ENCODE measurements at places on chromosomes 13 and 19. TPM values are rescaled to one million over a fixed set of nuclear protein-coding genes. Genes with fewer than 3 reads are reported as not detected.

GNG7 gene
- 11.1 TPM for total RNA-seq

GRCh38 chr13:93290503-93290902 lies 63.9 kb downstream of the GPC6 start:
- DNase-seq = no peak

GRCh38 chr13:96221471-96221870 lies 131.6 kb downstream of the HS6ST3 start:
- DNase-seq = no peak

CYP4F12 gene
- 29.5 TPM for total RNA-seq

ZNF563 gene
- total RNA-seq = 8.1 TPM

GRCh38 chr13:36154567-36155291 lies 23.5 kb upstream of the DCLK1 start:
- DNase-seq = no peak

DNA sequence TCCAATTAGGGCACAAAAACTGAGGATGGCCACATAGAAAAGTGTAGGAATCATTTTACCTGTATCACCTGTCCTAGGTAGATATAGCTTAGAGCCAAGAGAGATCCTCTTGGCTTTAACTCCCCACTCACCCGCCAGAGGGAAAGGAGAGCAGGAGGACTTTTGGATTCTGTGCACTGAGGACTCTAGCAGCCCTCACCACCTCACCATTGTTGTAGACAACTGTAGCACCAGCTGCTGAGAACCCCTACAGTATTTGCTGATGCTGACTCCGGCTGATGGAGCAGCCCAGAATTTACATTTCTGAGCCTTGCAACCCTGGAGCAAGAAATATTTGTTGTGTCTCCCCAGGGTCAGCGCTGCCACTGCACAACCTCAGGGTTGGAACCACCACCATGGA lies 2044.4 kb downstream of the OLFM4 start:
- DNase-seq = no peak

GRCh38 chr19:49850487-49851342 lies at the start of gene PTOV1:
PTOV1 (plus strand) TSS chr19:49851159.
- DNase-seq = peak; percentile 92

PRTN3 gene
- 2.9 TPM for total RNA-seq

- DNase-seq = peak; percentile 67
Observed at GRCh38 chr19:40612831-40613689, 11.9 kb downstream of the LTBP4 start.

DNA sequence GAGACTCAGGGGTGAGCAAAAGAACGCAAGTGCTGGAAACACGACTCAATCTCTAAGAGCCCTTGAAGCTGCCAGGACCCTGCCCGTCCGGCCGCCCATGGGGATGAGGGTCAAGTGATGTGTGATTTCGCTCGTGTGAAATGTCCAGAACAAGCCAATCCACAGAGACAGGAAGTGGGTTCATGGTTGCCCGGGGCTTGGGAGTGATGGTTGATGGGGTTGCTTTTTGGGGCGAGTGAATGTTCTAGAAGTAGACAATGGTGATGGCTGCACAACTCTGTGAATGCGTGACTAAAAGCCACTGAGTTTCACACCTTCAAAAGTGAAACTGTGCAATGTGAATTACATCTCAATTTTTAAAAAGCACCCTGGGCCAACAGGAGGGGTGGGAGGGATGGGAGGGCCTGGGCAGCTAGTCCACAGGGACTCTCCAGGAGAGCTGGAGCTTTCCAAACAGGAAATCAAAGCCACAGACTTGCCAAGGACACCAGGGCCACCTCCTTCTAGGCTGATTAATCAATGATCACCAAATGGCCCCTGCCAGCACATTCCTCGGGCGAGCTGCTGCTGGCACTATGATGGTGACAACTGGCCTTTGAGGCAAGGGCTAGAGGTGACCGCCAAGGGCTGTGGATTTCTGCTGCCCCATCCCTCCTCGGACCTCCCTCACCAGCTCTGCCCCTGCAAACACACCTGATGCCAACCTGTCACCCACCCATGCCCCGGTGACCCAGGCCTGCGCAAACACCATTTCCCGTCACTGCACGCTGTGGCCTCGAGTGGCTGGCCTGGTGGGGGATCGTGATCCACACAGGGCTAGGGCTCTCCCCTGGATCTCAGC lies 14.0 kb downstream of the DPP9 start:
- DNase-seq = no peak

GRCh38 chr13:42652642-42653415 lies 78.9 kb downstream of the TNFSF11 start:
- DNase-seq = no peak

DNA sequence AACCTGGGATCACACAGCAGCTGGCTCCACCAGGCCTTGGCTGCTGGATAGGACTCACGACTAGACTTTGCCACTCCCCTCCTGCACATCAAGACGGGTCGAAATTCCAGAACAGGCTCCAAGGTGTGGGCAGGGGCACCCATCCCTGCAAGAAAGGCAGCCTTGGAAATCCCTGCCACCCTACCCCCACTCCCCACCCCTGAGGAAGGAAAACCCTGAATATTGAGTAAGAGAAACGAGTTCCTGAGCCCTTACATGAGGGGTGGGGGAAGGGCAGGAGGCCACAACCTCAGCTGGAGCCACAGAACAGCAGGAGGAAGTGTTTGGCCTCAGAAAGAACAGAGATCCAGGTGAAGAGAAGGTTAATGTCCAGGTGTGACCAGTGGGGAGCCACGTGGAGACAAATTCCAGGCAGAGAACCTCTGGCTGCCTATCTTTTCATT lies 20.1 kb downstream of the DEDD2 start:
- no peak for DNase-seq

DNA sequence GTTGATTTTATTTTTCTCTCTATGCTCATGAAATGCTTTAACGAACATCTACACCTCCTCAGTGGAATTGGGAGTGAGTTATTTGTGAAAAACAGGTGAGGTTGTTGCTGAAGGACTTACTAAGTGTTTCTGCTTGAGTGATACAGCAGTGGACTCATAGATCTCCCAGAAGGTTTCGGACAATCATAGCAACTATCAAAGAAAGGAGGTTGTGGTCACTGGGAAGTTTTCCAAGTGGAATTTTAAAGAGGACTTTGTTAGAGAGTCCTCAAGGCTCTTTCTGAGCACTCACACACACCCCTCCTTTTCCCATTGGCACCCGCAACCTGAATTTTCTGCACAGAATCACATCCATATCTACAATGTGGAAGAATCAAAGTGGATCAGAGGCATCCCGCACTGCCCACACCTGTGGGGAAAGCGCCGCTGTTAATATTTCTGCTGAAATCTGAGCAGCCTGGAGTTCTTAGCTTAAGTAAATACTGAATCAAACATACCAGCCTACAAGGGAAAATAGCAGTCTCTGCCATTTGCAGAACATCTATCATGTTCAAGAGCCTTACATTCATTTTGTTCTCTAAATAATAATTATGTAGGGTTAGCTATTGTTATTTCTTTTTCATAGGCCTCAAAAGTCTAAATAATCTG lies 719.4 kb downstream of the DIAPH3 start:
- DNase-seq = no peak

NEK5 gene
- 4.7 TPM for total RNA-seq

- DNase-seq = no peak
Observed at GRCh38 chr13:88622362-88622973, 951.3 kb downstream of the SLITRK5 start.

DNA sequence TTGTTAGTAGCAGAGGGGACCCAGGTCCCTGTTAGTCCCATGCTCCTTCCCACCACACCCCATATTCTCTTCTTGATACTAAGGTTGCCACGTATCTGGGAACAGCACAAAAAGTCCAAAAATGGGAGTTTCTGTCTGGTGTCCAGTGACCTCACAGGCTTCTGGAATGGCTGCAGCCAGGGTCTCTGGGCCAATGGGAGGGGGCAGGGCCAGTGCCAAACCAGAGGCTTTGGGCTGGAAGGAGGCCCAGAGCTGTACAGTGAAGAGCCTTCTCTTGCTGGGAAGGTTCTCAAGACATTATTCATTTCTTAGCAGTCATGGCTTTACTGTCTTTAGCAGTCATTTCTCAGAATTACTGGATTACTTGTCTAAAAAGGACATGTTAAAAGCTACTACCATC lies 119.2 kb downstream of the FRY start:
- peak; percentile 89 for DNase-seq

- DNase-seq = no peak
Observed at GRCh38 chr13:50613356-50613831, 230.1 kb downstream of the DLEU7 start.

- no peak for DNase-seq
Observed at GRCh38 chr13:111397202-111397880, 76.9 kb downstream of the TEX29 start.

DNA sequence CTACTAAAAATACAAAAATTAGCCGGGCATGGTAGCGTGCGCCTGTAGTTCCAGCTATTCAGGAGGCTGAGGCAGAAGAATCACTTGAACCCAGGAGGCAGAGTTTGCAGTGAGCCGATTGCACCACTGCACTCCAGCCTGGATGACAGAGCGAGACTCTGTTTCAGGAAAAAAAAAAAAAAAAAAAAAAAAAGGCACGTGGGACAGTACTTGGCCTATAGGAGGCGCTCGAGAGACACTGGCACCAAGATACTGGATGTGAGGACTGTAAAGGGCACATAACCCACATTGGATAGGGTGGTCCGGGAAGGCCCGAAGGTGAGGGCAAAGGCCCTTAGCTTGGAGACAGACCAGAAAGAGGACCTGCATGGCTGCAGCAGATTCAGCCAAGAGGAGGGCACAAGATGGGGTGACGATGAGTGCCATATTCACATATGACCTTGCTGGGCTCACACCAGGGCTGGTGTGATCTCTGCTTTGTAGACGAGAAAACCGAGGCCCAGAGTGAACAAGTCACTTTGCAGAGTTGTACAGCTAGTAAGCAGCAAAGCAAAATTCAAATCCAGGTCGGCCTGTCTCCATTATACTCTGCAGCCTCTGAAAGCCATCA lies 89.4 kb downstream of the DPF1 start:
- no peak for DNase-seq

LHFPL6 gene
- 95.1 TPM for total RNA-seq

HAUS8 gene
- total RNA-seq = 3.7 TPM

ZNF358 gene
- 69.1 TPM for total RNA-seq

CYP4F2 gene
- total RNA-seq = not detected

- no peak for DNase-seq
Observed at GRCh38 chr13:59342400-59342799, 821.3 kb downstream of the DIAPH3 start.

GRCh38 chr13:97548138-97548537 lies 114.2 kb downstream of the RAP2A start:
- no peak for DNase-seq

- DNase-seq = no peak
Observed at GRCh38 chr19:5396096-5396939, 55.7 kb upstream of the PTPRS start.

BRME1 gene
- not detected for total RNA-seq

C1QTNF9 gene
- total RNA-seq = not detected

GRCh38 chr19:57165846-57166245 lies 1.4 kb downstream of the DUXA start:
- no peak for DNase-seq

DNA sequence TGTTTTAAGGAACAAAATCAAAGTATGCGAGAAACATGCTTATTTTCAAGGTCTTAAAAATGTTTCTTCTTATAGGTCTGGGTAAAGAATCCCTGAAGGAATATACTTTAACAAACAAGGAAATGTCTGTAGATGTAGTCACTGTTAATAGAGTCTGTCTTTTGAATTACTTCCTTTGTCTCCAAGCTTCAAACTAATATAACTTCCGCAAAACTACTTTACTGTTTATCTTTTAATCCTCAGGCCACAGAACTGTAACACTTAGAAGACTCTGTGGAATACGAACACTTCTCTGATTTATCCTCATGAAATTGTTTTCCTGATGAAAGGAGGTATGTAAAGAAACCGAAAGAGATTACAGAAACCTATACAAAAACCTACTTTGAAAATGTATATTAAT lies 316.0 kb downstream of the PCDH9 start:
- DNase-seq = no peak

SIGLEC12 gene
- total RNA-seq = 0.21 TPM

- peak; percentile 78 for DNase-seq
Observed at GRCh38 chr13:36919833-36920615, at the start of gene SMAD9. SMAD9 (minus strand) TSS chr13:36920238; CDS start chr13:36879689, 40,549 bp downstream.

DNA sequence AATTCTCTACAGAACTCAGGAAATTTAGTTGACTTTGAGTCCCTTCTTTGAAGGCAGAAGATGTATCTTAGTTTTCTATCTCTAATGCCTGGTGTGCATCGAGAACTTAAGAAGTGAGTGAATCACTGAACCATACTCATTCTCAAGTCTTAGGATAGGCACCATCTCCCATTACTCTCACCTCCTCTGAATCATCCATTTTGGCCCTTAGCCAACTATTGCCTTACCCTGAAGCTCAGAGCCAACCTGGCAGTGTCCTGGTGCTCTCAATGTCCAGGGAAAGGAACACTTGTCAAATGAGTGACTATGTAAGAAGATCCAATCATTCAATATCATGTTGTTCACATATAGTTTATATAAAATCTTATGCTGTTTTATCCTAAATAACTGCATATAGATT lies 146.6 kb downstream of the RGCC start:
- DNase-seq = no peak

DNA sequence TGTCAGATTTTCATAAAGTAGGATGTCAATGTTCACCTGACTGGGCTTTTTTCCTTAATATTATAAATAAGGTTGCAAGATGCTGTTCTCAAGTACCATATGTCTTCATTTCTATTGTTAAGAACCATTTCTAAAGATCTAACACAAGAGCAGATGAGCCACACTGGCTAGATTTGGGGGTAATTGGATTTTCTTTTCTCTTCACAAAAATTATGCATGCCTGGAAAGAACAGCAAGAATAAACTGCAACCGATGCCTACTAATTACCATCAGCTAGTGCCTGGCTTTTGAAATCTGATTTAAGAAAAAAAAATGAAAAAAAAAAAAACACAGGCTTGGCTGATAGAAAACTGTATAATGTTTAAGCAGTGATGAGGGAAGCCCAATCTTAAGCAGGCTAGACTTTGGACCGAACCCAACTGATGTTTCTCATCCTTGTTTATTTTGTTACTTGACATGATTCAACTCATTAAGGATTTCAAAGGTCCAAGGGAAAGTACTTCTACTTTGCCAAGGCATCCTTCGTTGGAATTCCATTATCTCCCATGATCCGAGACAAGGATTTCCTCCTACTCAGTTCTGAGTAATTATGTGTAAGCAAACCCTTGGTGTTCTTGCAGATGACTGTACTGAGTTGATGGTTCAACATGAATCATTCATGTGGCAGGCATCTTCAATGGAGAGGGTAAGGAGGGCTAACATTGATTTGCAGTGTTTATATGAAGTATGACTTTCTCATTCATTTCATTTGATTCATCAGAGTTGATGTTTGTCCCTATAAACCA lies 300.5 kb downstream of the SPRY2 start:
- DNase-seq = no peak

DNA sequence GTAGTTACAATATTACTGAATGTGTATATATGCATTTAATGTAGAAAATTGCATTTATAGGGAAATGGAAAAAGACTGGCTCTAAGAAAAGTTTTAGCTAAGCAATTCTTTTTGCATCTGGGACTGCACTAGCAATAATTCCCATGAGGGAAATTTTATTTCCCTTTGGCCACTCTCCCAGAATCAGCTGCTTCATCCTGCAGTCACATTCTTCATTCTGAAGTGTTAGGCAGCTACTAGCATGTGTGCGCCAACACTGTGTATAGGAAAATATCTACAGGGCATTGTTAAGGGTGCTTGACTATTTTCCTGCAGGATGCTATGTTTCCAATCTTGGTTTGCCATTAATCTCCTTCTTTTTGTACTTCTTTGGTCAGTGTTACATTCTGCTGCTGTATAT lies 312.8 kb upstream of the PCDH20 start:
- no peak for DNase-seq

IGFL3 gene
- not detected for total RNA-seq

GRCh38 chr13:46166224-46166584 lies 15.8 kb downstream of the LCP1 start:
- DNase-seq = no peak

SYMPK gene
- 53.8 TPM for total RNA-seq

Measured in uterus (tissue), 4 donors.